Ascending aorta (tissue), 2 donors: ENCODE measurements at places on chromosomes 1 and 21.

- no peaks in the 10 kb centered on the region for H3K27me3 ChIP-seq
- H3K4me3 ChIP-seq, result peak overlapping the region; percentile 95
- peak overlapping the region; percentile 86 for H3K27ac ChIP-seq
- peaks cover 45% of the 10 kb centered on the region for H3K4me1 ChIP-seq
These were observed 80.0 kb downstream of the NDUFS5 start for GRCh38 chr1:39105841-39106765.

DNA sequence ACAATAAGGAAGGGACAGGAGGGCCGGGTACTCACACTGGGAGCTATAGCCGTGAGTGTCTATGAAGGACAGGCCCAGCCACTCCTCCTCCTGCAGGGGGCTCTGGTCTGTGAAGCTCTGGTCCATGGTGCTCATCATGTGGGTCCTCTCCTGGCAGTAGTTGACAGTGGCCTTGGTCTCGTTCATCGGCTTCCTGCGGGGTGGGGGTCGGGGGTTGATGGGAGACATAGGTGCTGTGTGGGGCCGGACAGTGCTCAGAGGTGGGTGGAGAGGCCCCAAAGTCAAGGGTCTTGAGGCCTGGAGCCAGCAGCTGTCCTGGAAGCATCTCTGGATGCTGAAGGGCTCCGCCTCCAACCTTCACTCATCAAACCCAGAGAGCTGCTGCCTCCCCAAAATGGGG is 260.4 kb downstream of the PTPRU start:
- no peaks in the 10 kb centered on the region for H3K4me1 ChIP-seq
- DNase-seq, result peak; percentile 52
- H3K4me3 ChIP-seq, result no peak overlapping the region
- no peaks in the 10 kb centered on the region for H3K27me3 ChIP-seq

GRCh38 chr1:118564961-118565703 is 380.1 kb upstream of the SPAG17 start:
- H3K4me3 ChIP-seq, result no peak overlapping the region
- DNase-seq, result no peak
- H3K27ac ChIP-seq, result no peak overlapping the region
- no peaks in the 10 kb centered on the region for H3K36me3 ChIP-seq

- H3K27me3 ChIP-seq, result no peaks in the 10 kb centered on the region
- H3K36me3 ChIP-seq, result peaks cover 17% of the 10 kb centered on the region
- peaks cover 18% of the 10 kb centered on the region for H3K4me1 ChIP-seq
- H3K27ac ChIP-seq, result peak overlapping the region; percentile 85
These were observed 16.1 kb downstream of the ENSA start for GRCh38 chr1:150613061-150613920.
